Cortex of kidney (tissue), 1 donor: ENCODE measurements at places on chromosomes 1 and 21.

- DNase-seq, result no peak
Observed at GRCh38 chr21:31326522-31327242, 17.4 kb downstream of the TIAM1 start.

DNA sequence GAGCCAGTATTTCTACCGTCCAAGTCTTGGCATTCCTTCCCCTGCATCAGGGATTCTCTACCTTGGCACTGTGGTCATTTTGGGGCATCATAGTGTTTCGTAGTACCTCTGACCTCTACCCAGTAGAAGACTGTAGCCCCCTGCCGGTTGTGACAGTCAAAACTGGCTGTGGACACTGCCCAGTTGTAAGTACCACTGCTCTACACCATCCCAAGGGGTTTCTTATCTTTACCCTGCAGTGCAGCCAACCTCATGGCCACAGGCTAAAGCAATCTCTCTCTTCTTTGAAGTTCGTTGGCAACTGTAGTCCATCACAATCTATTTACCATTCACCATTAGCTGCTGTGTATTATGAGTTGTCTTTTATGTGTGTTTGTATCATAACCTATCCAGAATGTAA lies 29.3 kb upstream of the ERO1B start:
- DNase-seq, result no peak

DNA sequence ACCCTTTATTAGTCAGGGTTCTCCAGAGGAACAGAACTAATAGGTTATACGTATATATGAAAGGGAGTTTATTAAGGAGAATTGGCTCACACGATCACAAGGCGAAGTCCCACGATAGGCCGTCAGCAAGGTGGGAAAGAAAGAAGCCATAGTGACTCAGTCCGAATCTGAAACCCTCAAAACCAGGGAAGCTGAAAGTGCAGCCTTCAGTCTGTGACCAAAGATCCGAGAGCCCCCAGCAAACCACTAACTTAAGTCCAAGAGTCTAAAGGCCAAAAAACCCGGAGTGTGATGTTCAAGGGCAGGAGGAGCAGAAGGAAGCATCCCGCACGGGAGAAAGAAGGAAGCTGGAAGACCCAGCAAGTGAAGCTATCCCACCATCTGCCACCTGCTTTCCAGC lies 9.9 kb downstream of the IFNLR1 start:
- no peak for DNase-seq

- DNase-seq, result no peak
Observed at GRCh38 chr21:34811368-34811767, 142.6 kb downstream of the CLIC6 start.

DNA sequence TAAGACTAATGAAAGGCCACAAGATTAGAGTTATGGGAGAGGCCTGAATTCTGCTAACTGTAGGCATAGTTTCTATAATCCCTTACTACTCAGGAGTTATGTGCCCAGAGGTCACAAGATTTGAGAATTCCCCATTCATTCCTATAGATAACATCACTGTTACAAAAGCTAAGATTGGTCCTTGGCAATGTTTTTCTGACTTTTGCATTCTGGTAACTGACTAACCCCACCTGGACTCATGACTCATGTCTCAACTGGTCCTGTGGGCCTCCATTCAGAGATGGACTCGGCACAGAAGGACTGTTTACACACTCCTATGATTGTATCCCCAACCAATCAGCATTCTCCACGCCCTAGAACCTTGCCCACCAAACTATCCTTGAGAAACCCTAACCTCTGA lies 249.0 kb upstream of the ZP4 start:
- DNase-seq, result no peak

DNA sequence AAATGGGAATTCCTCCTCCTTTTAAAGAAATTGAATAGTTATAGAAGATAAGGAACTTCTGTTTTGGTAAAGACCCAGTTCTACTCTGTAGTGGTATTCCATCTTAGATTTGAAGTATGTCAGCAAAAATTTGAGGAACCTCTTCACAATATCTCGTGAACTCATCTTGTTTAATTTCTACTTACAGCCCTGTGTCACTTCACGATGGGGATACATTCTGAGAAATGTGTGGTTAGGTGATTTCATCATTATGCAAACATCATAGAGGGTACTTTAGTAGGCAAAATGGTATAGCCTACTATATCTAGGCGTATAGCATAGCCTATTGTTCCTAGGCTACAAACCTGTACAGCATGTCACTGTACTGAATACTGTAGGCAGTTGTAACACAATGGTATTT lies 36.0 kb downstream of the ALG6 start:
- DNase-seq, result no peak

GRCh38 chr1:230502996-230503395 lies 76.9 kb upstream of the PGBD5 start:
- DNase-seq, result no peak

- DNase-seq, result no peak
Observed at GRCh38 chr1:155952505-155952890, 11.1 kb downstream of the RXFP4 start.

- no peak for DNase-seq
Observed at GRCh38 chr1:228066416-228066815, 16.1 kb upstream of the ARF1 start.

GRCh38 chr1:178579095-178579494 lies 66.2 kb downstream of the TEX35 start:
- no peak for DNase-seq

DNA sequence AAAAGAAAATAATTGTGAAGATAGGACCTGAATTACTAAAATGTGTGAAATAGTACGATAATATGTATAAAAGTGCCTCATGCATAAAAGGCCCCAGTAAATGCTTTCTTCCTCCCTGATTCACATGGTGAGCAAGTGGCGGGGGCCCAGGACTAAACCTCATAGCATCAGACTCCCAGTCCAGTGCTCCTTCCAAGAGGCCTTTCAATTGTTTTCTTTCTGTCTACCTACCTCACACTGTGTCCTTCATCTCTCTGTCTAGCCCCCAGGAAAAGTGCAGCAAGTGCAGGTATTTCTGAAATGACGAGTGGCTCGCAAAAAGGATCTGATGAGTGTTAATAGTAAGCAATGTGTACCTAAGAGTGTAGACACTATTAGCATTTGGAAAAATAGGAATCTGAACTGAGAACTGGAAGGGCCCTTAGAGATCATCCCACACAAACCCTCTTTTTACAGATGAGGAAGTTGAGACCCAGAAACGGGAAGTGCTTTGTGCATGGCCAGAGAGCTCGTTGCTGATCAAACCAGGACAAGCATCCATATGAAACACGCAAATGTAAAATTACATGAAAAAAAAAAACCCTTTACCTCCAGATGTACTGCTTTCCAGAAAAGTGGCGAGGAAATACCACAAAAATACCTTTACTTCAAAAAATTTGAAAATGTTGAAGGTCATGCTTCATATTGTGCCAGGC lies 118.2 kb upstream of the HOOK1 start:
- DNase-seq, result no peak
